Left renal pelvis (tissue), 4 donors: ENCODE measurements at places on chromosomes 1 and 21.

- no peak for DNase-seq
Observed at GRCh38 chr1:205687242-205687641, 6.9 kb upstream of the SLC45A3 start.

- no peak for DNase-seq
Observed at GRCh38 chr21:21188513-21189195, 190.4 kb downstream of the NCAM2 start.

GRCh38 chr1:114008480-114008941, 29.2 kb downstream of the OLFML3 start:
- DNase-seq = no peak

- no peak for DNase-seq
Observed at GRCh38 chr1:43975249-43975961, 645 bp downstream of the ATP6V0B start.

- no peak for DNase-seq
Observed at GRCh38 chr1:182761396-182762395, 27.9 kb upstream of the NPL start.

DNA sequence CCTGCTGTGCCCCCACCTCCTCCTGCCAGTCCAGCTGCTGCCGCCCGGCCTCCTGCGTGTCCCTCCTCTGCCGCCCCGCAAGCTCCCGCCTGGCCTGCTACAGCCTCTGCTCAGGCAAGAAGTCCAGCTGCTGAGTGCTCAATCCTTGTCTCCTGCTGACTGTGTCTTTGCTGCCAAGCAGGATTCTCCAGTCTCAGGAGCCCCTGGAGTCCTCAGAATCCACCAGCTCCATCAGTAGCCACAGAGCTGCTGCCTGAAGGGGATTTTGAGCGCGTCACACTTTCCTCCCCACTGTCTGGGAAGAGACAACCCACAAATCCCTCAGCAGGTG, 973 bp downstream of the KRTAP10-11 start:
- no peak for DNase-seq

DNA sequence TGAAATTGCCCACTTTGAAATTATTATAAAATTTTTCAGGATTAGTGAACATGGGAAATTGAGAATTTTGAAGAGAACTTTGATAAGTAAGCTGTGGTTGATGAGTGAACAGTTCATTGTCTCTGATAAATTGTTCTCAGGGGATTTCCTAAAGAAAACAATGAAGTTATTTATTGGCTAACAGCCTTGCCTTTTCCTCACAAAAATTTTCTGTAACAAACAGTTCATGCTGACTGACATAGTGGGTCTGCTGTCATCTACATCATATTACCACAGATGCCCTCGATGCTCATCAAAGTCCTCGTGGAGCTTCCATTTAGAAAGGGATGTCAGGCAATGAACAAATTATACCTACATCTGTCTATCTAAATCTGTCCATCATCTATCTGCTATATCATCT, 113.4 kb downstream of the PTBP2 start:
- no peak for DNase-seq

- no peak for DNase-seq
Observed at GRCh38 chr1:182707122-182707521, 22.7 kb upstream of the RGS8 start.

- DNase-seq = no peak
Observed at GRCh38 chr1:93817819-93818569, 61.0 kb downstream of the DNTTIP2 start.

GRCh38 chr1:36170643-36171412, 14.9 kb downstream of the MAP7D1 start:
- no peak for DNase-seq

DNA sequence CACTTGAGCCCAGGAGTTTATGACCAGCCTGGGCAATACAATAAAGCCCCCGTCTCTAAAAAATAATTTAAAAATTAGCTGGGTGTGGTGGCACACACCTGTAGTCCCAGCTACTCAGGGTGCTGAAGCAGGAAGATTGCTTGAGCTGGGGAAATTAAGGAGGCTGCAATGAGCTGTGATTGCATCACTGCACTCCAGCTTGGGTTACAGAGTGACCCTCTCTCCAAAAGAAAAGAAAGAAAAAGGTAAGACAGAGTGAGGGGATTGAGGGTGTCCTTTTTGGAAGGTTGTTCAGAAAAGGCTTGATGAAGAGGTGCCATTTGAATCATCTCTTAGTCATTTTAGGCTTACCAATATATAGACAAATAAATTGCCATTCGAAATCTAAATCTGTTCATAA, 4.0 kb upstream of the SRRM1 start:
- DNase-seq = no peak

DNA sequence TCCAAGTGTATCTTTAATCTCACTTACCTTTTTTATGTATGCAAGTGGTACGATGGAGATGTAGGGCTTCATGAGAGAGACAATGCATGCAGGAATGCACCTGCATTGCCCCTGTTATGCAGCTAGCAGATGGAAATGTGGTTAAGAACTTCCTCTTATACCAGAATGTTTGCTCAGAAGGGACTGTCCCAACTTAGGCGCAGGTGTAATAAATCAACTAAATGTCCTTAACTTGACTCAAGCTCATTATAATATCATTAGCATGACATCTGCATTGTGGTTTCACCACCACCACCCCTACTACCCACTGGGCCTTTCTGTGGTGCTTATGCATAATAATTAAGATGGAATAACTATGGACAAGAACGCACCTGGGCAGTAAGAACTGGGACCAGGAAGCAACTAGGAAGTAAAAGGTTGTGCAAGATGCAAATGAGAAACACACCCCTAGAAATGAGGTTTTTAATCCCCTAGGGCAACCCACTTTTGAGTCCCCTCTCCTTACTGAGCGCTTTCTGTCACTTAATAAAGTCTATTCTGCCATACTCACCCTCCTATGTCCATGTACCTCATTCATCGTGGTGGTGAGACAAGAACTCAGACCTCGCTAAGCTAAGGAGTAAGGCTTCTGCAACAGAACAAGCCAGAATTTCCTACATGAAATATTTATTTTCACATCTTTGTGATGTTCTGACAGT, 1103.3 kb upstream of the B3GALT2 start:
- DNase-seq = no peak

DNA sequence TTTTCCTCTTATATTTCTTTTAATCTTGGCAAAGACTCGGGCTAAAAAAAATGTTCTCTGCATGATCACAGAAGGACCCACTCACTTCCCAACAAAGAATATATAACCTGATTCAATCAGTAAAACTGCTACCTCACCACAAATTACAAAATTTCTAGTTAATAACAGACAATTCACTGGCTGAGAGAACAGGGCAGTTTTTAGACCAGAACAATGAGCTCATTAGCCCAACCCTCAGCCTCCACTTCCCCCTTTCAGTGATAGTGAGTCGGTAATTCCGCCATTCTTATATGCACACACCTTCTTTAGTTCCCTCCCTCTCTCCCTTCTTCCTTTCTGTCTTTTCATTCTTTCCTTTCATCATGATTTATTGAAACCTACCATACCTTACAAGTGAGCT, 8.9 kb downstream of the SIPA1L2 start:
- DNase-seq = no peak

DNA sequence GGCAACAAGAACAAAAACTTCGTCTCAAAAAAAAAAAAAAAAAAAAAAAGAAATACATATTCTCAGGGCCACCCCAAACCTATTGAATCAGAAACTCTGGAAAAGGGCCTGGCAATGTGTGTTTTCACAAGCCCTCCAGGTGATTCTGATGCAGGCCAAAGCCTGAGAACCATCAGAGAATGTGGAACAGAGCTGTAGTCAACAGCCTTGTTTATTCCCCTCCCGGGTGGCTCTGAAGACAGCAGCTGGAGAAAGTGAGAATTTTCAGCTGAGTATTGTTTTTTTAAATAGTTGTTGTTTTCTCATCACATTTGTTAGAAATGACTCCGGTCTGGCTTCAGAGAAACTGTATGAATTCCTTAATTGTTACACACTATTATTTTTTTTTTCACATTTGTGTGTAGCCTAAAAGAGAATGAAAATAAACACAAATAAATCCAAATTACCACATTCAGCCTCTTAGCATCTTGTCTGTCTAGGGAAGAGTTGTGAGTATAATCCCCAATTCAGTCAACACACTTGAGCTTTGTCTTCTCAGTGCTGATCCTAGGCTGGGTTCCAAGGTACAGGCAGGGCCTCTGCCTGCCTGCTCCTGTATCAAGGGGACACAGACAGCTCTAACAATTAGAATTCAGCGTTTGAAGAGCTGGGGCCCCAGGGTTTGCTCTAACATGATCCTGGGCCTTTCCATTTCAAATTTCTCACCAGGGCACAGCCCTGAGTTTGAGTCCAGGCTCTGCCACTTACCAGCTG, 6.6 kb upstream of the AZIN2 start:
- no peak for DNase-seq

- DNase-seq = no peak
Observed at GRCh38 chr1:25990702-25991395, 7.0 kb downstream of the PAFAH2 start.

GRCh38 chr1:244199902-244200301, 148.8 kb downstream of the ZBTB18 start:
- no peak for DNase-seq

DNA sequence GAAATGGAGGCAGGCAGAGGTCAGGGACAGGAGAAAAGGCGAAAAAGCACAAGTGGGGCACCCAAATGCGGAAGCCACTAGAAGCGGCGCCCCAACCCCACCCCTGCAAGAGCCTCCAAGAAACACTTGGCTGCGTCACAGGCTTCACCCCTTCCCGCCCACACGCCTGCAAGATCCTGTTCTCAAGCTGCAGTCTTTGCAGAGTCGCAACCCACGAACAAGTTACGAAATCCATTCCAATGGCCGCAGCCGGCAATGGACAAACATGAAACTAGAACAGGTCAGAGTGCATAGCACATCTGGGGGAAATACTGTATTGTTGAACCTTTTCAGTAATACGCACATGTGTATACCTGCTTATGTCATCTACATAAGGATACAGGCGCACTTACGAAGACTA, 103.6 kb downstream of the PSMG1 start:
- DNase-seq = no peak

DNA sequence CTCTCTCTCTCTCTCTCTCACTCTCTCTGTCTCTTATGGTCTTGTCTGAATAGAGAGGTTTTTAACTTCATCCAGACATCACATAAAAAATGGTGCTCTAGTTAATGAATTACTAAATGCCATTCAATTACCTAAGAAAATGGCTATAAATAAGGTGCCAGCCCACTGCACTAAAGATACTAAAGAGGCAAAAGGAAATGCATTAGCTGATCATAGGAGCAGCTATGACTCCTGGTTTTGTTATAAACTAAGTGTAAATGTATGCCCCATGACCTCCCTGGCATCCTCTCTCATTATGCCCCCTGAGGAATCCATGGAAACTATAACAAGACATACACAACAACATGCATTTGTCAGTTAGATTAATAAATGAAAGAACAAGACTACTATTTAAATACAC, 57.5 kb upstream of the PDC start:
- DNase-seq = no peak

GRCh38 chr1:10682108-10682445, 114.4 kb downstream of the CASZ1 start:
- no peak for DNase-seq

DNA sequence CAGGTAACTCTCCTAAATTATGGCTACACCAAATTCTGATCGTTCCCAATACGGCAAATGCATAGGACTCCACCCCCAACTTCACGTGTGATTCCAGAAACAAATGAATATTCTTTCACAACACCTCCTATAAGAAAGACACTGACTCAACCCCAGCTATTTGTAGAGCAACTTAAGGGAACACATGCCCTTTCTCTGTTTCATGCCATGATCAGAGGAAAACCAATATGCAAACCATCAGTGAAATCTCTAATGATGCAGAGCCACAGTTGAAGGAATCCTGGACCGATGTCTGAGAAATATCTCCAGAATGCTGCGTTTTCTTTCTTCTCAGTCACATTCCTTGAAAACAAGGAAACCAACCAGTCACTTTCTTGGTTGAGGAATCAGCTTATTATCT, 164.2 kb upstream of the PTBP2 start:
- DNase-seq = no peak

DNA sequence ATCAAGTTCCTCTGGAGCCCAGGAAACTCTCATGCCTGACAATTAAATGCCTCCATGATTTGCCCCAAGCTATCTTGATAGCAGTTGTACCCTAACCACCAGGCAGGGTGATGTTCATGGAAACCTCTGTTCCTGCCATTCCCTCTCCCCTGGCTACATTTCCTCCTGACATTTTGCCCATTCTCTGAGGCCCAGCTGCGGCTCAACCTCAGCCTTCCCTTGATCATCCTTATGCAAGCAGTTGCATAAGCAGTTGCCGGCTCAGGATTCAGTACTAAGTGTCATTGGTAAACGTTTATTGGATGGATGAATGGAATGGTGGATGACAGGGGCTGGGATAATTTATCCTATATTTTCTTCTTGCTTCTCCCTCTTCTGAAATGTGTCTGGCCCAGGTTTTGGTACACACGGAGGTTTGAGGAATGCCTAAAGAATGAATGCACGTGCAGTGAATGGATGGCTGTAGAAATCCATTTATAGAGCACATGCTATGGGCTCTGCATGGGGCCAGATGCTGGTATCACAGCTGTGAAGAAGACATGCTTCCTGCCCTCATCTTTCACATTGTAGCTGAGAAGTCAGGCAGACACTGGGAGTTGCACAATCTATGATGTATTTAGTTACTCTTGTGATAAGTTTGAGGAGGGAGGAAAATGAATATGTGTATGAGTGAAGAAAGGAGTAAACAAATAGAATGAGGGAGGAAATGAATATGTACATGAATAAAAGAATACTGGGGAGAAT, 261.8 kb downstream of the FOXD2 start:
- no peak for DNase-seq

DNA sequence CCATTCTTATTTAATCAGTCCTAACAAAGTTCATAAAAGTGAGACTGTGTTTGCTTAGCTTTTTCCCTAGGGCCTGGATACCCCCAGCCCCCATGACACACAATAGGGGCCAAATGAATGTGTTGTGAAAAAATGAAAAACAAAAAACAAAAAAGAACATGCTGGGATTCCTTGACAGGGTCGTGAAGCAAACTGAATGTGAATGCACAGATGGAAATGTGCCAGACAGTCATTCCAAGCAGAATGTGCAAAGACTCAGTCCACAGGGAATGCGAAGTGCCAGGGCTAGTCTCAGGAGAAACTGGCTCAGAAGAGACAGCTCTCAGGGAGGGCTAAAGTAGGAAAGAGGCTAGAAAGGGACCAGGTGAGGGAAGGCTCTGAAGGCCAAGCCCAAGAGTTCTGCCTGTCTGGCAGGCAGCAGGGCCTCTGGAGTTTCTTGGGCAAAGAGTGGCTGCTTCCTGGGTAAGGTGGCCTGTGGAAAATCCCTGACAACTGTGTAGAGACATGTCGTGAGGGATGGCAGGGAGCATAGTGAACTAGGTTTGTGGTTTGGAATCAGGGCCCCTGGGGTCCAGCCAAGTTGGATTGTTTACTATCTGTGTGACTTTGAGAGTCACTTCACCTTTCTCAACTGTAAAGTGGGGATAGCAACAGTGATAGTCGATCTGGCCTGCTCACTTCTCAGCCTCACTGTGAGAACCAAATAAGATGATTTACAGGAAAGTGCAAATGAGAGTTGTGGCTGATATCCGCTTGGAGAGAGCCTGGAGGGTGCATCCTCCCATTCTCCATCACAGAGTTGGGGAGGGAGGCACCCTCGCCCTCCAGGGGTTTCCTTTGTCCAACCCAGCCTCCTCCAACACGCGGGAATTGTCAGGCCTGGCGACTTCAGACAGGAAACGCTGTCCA, 1.2 kb upstream of the ADAM15 start:
- no peak for DNase-seq

GRCh38 chr1:168179438-168180147, 831 bp downstream of the TIPRL start:
- no peak for DNase-seq

- DNase-seq = no peak
Observed at GRCh38 chr21:16407403-16408240, 677.8 kb downstream of the USP25 start.
